ENCODE measurements at places on chromosomes 7 and 10.
A peak's percentile ranks its signal among the peaks of the same experiment; 100 is the strongest.

DNA sequence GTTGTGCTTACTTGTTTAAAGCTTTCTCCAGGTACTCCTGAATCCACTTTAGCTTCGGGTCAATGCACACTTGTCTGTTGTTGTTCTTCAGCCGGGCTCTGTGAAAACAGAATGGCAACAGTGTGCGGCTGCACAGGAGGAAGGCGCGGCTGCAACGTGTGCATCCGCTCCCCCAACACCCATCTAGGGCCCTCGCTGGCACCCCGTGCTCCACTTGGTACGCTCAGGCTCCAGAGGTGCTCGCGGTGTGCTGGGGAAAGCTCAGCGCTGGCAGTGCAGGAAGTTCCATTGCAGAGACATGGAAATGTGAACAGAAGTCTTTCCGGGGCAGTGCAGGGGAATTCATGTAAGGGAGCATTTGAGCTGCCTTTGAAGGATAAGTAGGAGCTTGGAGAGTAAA lies 6.3 kb downstream of the CXCL12 start:
- no peak for DNase-seq

- DNase-seq = no peak
Measured at GRCh38 chr7:8051373-8051772, 82.8 kb downstream of the GLCCI1 start.

- no peak for DNase-seq
Measured at GRCh38 chr10:66916030-66916429, 9.8 kb upstream of the LRRTM3 start.

- no peak for DNase-seq
Measured at GRCh38 chr10:81367132-81367531, 507.9 kb upstream of the NRG3 start.

- DNase-seq = no peak
Measured at GRCh38 chr7:83921271-83921940, 272.5 kb upstream of the SEMA3E start.

DNA sequence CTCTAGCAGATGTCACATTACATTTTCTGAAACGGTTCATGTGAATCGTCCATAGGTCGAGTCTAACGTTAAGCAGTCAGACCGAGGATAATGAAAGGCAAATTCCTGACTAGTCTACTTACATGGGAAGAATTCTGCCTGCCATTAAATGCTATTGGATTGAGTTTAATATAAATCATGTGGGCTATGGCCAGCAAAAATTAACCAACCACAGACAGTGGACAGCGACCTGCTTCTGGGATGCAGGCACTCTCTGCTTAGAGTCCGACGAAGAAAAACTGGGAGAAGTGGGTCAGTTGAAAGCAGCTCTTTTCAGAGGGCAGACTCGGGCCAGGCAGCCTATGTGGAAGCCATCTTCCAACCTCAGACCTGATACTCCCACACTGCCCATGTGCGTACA lies 16.6 kb downstream of the PIP4K2A start:
- no peak for DNase-seq

DNA sequence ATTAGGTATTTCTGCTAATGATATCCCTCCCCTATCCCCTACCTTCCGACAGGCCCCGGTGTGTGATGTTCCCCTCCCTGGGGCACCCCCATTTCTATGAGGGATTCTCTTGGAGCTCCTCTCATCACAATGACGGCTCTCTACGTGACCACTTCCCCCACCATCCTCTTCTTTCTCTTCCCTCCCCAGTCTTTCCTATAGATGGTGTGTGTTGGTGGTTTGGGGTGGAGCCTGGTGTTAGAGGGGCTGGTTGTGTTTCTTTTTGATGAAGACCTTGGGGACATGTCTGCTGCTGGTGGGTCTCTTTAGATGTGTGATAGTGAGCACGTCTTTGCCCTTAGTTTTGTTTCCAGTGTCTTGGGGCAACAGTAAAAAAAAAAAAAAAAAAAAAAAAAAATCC lies 28.6 kb downstream of the RPS24 start:
- no peak for DNase-seq

DNA sequence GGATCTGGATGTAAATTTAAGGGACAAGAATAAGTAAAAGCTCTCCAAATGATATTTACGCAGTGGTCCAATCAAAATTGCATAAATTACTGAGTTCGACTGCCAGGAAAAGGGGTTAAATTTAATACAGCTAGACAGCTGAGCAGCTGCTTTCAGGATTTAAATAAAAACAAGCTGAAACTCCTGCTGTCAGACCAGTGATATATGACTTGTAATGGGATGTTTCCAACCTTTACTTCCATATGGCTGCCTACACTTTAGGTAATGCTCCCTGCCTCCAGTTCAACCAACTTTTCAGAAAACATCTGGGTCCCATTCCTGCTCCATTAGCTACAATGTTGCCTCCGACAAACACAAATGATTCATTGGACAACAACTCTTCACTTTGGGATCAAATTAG lies 326.3 kb upstream of the DGKB start:
- DNase-seq = no peak

DNA sequence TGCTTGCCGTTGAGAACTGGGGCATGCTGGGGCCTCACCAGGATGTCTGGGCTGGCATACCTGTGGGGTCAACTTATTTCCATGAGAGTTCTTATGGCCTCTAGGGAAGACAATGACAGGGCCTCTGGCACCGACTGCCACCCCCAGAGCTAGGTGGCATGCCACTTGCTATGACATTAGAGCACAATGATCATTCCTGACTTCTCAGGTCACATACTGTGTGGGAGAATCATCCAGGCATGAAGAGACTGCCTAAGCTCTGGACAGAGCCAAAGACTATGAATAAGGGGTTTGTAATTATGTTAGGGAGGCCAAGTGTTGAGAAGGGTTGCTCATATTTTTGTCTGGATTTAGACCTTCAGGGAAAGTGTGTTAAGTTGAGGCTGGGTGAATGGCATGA lies 97.5 kb downstream of the PTPN20 start:
- DNase-seq = no peak

DNA sequence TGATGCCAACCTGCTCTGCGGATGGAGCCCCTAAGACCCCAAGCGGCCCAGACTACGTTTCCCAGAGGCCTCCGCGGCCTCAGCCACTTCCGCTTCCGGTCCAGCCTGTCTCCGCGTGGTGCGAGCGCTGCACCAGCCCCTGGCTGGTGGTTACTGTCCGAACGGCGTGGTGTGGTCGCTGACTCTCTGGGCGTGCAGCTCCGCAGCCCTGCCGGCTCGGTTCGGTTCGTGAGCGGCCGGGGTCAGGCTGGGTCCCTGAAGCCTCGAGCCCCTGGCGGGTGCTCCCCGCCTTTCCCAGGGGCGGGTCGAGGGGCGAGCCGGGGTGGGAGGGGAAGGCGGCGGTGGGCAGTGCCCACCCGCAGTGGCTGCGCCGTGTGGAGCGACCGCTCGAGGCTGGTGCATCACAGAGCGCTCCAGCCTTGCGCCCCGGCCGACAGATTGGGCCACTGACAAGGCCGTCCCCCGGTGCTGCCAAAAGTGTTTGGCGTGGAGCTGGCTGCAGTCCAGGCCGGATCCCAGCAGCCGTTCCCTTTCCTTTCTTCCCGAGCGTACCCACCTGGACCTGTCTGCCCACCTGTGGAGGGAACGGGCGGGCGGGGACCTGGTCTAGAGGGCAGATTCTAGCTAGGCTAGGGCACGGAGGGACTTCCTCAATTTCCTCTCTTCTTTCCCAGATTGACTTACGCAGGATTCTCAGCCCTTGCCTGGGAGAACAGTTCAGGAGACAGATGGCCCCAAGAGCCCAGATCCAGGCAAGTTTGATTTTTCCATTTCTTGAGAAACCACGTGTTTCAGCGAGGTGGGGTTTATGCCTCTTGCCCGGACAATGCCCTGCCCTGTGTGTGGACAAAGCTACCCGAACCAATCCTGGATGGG lies at the start of gene ZNF485:
Gene ZNF485, plus strand, starts transcription at position 116 of the 876 bp plus-strand sequence. Its CDS starts 613 bp downstream, at position 729.
- DNase-seq = peak; percentile 60

- no peak for DNase-seq
Measured at GRCh38 chr7:29898301-29898700, 91.3 kb downstream of the SCRN1 start.

DNA sequence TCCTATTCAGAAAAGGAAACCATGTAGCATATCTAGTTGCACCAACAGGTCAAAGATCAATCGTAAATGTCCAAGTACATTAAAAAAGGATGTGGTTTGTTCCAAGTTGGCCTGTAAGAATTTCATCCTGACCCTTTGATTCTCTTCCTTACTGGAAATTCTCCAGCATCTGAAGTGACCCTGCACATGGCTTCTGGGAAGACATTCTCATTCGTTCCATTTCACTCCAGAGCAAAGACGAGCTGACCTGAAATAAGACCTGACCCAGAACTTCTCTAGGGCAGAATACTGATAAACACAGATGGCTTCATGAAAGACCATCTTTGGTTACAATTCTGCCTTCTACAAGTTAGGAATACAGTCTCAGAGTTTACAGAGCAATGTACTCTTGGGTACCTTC lies 39.8 kb downstream of the ASB4 start:
- no peak for DNase-seq

DNA sequence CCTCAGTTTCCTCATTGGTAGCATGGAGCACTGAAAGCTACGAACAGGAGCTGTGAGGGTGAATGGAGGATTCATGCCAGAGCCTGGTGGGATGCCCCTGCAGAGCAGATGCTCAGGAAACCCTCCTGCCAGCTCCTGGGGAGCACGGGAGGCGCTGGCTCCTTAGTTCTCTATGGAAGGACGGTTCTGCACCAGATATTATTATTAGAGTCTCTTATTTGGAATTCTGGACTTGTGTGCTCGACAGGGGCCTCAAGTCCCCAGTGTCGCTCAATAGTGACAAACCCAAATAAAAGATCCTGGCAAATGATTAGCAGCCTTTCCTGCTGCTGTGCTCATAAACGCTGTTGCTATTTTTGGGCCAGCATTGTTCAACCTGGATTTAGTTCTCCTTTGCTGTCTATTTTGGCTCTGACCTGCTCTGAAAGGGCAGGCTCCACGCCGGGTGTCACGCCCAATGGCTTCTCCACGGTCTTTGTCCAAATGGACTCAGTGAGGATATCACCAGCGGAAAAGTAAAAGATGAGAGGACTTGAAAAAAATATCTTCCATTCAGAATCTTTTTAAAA lies 23.0 kb upstream of the KLF6 start:
- no peak for DNase-seq

GRCh38 chr7:123041101-123041500 lies 45.6 kb upstream of the TAS2R16 start:
- no peak for DNase-seq

DNA sequence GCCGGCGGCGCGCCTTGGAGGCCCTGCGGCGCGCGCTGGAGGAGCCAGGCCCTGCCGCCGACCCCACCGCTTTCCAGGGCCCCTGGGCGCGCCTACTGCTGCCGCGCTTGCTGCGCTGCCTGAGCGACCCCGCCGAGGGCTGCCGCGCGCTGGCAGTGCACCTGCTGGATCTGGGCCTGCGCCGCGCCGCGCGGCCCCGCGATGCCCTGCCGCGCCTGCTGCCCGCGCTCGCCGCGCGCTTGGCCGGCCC lies 280 bp downstream of the DNAAF5 start:
- no peak for DNase-seq

DNA sequence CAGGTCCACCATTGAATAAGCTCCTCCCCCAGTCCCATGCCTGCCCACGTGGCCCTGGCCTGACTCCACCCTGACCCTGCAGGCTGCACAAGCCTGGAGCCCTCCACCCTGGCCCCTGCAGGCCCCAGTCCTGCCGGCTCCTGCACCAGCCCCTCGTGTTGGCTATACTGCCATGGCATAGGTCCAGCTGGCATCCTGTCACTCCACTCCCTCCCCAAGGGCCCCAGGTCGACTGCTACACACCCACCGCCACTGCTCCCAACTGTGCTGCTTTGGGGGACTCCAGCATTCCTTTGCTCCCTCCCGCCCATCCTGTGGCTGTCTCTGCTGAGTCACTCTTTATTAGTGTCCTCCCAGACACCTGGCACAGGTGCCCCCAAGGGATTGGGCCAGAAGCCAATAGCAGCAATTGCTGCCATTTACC lies 32.4 kb upstream of the HSPA12A start:
- no peak for DNase-seq

GRCh38 chr10:107371801-107372200 lies 207.3 kb upstream of the SORCS1 start:
- no peak for DNase-seq

DNA sequence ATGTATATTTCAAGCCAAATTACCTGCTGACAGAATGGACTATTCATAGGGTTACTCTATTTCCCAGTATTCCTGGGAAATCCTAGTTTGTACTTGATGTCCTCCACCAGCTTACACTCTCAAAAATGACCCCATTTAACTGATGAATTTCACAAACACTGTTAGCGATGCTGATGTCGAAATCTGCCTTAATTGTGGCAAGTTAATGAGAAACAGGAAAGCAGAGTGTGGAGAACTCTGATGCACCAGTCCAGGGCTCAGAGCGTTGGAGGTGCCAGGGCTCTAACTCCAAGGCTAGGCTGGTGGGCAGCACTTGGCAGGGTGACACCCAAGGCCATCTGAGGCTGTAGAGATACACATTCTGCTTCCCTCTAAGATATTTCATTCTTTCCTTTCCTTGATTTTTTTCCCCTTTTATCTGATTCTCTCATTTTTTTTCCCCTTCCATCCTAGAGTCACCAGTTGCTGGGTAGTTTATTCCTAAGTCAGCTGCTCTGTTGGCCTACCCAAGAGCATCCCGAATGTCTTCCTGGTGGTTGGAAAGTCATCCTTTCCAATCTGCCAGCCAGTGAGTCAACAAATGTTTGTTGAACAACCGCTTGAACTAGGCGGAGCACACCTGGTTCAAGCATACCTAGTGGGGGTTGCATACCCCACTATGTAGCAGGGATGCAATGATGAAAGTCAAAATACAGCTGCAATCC lies 525.0 kb upstream of the NRP1 start:
- DNase-seq = no peak

GRCh38 chr7:73871163-73872011 lies 10.4 kb downstream of the TMEM270 start:
- no peak for DNase-seq

- no peak for DNase-seq
Measured at GRCh38 chr10:68950598-68950997, 5.4 kb upstream of the DDX21 start.

DNA sequence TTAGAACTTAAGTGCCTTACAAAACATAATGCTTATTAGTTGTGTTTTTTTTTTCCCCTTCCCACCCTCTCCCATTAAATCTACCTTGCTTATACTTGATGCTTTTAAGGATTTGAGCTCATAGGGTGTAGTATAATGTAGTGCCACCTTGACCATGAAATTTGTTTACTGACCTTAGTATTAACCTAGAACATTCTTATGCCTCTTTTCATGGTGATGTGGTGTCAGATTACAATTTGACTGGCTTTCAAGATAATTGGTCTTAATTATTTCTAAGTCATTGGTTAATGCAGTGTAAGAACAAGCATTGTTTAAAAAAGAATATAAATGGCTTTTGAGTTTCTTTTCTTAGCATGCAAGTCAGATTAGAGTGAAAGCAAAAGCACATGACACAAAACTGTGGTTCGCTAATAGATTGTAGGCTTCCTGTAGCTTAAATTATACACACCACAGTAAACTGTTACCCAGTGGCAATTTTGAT lies 61.8 kb downstream of the ADD3 start:
- DNase-seq = no peak

DNA sequence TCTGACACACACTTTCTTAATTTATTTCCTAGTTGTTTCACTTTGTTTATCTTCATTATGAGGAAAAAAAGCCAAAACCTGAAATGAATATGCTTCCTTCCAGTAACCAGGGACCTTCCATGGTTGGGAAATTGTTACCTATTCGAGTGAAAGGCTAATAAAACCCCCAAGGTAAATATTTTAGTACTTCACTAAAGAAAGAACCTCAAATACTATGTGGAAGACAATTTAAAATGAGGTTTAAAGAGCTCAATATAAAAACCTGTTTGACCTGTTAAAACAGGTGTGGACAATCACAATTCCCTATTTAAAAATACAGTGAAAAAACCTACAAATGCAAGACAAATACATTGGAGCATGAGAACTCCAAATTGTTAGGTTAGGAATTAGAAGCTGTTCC lies 192.6 kb downstream of the CFTR start:
- DNase-seq = peak; percentile 90

Data from NCI-H774 (cell line).